ENCODE measurements at places on chromosomes 1 and 21. TPM values are rescaled to one million over a fixed set of nuclear protein-coding genes. Genes with fewer than 3 reads are reported as not detected.

Gene ZP4
- polyA plus RNA-seq: not detected

Gene GNG4
- polyA plus RNA-seq: not detected

Gene GUCA2B
- polyA plus RNA-seq: not detected

DNA sequence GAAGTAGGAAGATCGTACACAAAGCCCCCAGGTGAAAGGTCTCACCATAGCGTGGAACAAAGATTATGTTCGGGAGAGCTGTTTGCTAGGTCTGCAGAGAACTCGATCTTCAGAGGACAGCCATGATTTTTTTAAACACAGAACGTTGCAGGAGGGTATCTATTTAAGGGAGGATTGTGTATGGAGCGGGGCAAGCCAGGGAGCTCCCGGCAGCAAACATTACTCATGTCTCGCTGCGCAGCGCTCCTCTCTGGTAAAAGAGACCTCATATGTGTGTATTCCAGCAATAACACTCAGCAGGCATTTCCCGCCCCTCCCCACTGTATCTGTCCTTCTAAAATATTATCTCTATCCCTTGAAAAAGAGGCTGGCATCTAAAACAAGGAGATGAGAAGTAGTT is 2.7 kb downstream of the GLIS1 start:
- H3K36me3 ChIP-seq: no peaks in the 10 kb centered on the region
- H3K4me1 ChIP-seq: peaks cover 9% of the 10 kb centered on the region
- H3K27ac ChIP-seq: no peak overlapping the region
- H3K4me3 ChIP-seq: no peak overlapping the region
- peaks cover 17% of the 10 kb centered on the region for H3K27me3 ChIP-seq

Gene TSHB
- not detected for polyA plus RNA-seq

Data from CD4-positive, alpha-beta memory T cell (primary cell).